ENCODE measurements at places on chromosomes 5 and 9.

DNA sequence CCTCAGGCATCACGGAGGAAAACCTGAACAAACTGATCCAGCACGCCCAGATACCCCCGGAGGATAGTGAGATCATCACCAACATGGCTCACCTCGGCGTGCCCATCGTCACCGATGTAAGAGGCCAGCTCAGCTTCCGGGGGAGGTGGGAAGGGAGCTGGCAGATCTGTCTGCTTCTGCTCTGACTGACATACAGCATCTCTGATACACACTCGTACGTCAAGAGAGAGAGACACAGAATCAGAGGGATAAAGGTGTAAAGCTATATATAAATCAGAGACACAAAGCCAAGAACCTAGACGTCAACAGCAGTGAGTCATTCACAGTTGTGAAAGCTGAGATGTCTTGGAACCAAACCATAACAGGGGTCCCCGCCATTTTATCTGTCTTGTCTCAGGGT, 30.1 kb upstream of the CFAP157 start:
- DNase-seq: no peak

GRCh38 chr5:131264451-131265099, 722 bp downstream of the CDC42SE2 start:
- DNase-seq: no peak

DNA sequence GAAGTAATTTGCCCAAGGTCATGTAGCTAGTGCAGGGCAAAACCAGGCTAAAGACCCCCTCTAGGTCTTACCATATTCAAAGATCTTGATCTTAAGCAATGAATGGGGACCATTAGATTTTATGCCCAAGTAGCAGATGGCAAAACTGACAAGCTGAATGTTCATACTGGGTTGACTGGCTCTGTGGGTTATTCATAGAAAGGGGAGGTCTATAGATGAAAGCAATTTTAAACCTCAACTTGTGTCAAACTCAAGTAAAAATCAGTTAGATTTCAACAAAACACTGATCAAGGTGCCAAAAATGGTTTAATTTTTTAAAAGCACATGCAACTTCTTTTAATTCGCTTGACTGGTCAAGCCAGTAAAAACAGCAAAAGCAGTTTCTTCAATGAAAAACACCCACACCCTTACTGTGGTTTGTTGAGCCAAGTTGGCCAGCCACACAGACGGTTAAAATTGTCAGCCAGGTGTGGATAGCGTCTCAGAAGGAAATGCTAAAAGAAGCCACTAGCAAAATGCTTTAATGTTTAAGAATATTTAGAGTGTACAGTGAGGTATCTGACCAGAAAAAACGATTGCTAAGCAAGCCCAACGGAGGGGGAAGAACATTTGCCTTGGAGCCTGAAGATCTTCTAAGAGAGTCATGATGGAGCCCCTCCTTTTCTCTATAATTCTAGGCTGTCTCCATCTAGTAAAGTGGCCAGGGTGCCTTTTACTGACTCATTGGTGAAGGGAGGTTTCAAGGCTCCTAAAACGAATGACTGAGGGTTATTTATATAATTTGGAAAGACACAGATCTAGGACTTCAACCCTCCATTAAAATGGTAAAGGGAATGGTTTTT, 539.6 kb upstream of the CLINT1 start:
- DNase-seq: no peak

- DNase-seq: no peak
Measured at GRCh38 chr9:134957165-134957944, 39.6 kb upstream of the FCN1 start.

DNA sequence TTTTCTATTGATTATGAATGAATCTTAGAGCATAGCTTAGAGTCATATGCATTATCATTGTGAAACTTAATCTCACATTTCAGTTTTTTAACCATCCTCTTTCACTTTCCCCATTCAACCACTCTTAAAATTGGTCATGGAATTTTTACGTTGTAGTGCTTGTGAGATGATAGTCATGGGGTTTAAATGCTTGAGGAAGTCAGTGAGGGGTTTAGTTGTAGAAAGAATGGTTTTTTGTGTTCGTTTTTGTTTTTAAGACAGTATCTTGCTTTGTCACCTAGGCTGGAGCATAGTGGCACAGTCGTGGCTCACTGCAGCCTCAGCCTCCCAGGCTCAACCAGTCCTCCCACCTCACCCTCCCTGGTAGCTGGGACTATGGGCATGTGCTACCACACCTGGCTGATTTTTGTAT, 19.6 kb downstream of the UGCG start:
- no peak for DNase-seq

- DNase-seq: no peak
Measured at GRCh38 chr9:16652582-16652981, 217.9 kb downstream of the BNC2 start.

- DNase-seq: no peak
Measured at GRCh38 chr5:3662344-3662743, 66.7 kb downstream of the IRX1 start.
